ENCODE measurements at places on chromosomes 4 and X.

- DNase-seq: no peak
Observed at GRCh38 chrX:76420237-76420636, 7.3 kb upstream of the MAGEE1 start.

GRCh38 chrX:154800478-154801210, 4.6 kb downstream of the MPP1 start:
- DNase-seq: no peak

DNA sequence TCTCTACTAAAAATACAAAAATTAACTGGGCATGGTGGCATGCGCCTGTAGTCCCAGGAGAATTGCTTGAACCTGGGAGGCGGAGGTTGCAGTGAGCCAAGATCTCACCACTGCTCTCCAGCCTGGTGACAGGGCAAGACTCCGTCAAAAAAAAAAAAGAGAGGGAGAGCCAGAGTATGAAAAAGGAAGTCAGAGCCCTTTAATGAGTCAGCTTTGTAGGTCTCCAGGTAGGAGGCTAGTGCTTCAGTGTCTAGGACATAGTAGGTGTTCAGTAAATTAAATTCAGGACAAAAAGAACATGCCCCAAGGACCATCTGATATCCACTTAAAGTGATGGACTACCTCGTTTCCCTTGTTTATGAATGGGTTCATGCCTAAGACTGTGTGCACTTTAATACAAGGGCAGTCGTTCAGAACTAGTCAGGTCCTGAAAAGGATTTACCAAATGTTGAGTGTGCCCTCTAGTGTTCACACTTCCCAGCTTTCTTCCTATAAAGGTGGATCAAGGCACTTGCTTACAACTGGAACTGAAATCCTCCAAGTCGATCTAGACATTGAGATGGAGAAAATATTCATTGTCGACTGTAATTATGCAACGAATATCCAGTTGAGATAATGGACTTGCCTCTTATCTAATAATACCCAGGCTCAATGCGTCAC, 29.0 kb downstream of the F9 start:
- peak; percentile 79 for DNase-seq

GRCh38 chrX:40105835-40106675, 8.3 kb upstream of the BCOR start:
- DNase-seq: peak; percentile 88

GRCh38 chrX:5807181-5807580, 421.5 kb downstream of the NLGN4X start:
- DNase-seq: no peak

- DNase-seq: no peak
Observed at GRCh38 chr4:132572210-132572609, 576.9 kb upstream of the PCDH10 start.

DNA sequence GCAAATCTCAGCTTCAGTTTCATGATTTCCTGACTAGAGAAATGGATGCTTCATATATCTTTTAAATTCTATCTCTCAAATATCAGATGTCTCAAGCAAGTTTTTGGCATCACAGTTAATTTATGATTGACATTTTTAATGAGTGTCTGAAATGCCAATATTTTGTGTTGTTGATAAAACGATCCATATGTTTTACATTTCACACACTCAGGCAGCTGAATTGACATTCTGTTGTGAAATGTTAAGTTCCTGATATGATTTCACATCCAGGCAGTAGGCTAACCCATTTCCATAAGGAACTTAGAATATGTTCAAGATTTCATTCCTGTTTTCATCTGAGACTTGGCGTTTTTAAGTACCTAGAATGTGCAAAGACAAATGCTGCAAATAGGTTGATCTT, 650.6 kb downstream of the PCDH18 start:
- no peak for DNase-seq

DNA sequence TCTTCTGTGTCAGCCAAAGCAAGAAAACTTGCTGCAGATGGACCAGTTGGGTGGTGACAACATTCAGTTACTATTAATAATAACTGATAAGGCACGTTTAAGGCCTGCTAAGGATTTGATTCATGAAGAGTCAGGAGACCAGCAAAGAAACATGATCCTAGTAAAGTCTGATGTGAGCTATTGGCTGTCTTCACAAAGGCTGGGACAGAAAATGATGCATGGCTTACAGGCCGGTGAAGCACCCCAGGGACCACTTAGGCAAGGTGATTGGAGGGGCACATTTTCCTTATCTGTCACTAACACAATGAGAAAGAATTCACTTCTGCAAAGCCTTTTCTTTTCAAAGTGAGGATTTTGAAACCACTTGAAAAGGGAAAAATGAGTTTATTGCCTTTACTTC, 65.4 kb upstream of the TRPC3 start:
- peak; percentile 4 for DNase-seq

DNA sequence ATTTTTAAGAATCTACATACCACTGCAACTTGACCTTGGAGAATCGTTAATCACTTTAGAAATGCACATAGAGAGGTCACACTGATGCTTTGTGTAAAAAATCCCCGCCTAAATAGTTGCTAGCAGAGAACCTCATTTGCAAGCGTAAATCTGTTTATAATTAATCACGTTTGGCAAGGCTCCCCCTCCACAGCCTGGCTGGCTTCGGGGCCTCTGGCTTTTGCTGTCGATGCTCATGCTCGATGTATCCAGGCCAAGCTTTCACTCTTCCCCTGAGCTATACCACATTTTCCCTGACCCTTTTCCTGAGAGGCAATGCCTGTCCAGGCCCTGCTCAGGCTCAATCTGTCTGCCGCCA, 23.4 kb downstream of the CYTL1 start:
- DNase-seq: peak; percentile 38

- DNase-seq: no peak
Observed at GRCh38 chr4:100106982-100107381, 83.3 kb downstream of the DDIT4L start.

- DNase-seq: no peak
Observed at GRCh38 chr4:24979554-24979953, 51.2 kb downstream of the LGI2 start.

DNA sequence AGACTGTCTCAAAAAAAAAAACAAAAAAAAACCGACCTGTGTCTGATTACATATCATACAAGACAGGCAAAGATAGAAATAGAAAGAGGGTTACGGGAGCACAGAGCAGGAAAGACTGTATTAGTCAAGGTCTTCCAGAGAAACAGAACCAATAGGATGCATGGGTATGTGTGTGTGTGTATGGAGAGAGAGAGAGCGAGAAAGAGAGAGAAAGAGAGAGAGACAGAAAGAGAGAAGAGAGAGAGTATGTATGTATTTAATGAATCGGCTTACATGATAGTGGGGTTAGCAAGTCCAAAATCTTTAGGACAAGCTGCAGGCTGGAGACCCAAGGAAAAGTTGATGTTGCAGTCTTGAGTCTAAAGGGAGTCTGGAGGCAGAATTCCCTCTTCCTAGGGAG, 7.5 kb upstream of the DDX3X start:
- DNase-seq: no peak

DNA sequence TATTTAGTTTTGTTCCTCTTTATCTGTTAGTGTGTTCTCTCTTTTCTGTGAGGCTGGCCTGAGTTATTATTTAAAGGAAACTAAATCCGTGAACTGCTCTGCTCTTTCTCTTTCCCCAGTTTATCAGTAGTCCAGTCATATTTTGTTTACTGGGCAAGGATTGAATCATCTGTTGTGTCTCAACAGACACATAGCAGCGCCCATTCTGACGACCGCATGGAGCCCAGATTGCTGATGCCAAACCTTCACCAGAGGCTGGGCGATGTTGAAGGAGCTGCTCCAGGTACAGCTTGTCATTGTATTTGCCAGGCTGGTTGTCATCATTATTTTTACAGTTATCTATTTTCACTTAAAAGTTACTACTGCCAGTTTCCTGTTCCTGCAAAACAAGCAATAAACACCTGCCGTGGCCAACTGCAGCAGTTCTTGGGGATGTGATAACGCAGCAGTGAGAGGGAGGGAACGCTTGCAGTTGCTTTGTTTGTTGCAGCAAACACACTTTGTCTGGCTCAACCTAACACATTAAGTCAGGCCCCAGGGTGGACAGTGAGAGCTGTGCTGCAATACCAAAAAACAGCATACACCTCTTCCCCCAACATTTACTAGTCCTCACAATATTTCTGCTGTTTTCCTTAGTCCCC, 10.1 kb downstream of the REELD1 start:
- DNase-seq: no peak

- DNase-seq: no peak
Observed at GRCh38 chr4:147289181-147289580, 191.7 kb upstream of the EDNRA start.

DNA sequence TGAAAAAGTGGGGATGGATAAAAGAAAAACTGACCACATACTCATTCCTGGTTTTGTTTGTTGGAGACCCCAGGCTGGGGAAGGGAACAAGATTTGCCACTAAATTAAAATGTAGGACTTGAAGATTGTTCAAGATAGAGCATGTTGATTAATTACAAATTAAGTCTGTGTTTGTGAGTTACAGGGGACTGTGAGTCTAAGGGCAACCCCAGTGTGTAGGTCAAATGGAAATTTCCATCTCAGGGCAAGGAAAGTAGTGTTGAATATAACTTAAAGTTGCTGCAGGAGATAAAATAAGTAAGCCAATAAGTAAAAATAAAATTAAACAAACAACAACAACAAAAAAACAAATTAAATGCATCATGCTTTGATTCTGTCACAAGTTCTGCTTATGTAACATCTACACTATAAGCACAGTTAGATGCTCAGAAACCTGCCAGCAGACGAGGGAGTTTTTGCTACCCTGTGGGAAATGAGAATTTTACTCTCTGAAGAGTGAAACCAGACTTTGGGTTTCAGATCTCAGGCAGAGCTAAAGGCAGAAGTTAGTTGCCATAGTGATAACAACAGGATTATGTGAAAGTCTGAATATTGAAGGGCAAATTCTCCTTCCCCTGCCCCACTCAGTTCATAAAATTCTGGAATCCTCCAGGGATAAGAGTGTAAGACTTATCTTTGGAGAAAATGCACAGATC, 352.3 kb downstream of the GRXCR1 start:
- no peak for DNase-seq

GRCh38 chr4:18366136-18366535, 344.6 kb upstream of the LCORL start:
- DNase-seq: no peak

DNA sequence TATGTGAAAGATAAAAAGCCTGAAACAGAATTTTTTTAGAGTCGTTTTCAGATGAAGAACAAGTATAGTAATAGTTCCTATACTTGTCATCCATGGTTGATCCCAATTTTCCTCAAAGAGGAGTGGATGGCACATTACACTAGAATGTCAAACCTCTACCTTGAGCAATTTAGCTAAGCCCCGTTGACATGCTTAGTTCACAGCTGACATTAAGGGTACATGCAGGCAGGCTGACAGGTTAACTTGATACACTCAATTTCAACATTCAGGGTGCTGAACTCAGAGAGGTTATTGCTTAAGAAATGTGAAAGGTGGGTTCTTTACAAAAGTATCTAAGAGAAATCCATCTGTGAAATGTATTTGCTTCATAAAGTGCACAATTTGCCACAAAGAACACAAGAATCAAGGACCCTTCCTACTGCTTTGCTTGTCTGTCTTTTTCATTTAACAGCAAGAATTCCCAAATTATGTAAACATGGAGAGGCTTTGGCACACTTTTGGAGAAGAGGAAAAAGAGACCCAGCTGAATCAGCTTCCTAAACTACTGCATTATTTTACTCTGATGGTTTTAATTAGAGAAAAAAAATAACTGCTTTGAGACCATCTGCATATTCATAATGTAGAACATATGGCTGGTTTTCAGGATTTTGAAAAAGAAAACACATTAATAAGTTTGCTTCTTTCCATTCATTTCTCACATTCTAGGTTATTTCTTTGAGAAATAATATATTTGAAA, 122.5 kb upstream of the DDIT4L start:
- DNase-seq: peak; percentile 39

GRCh38 chrX:105527759-105528158, 294.6 kb upstream of the NRK start:
- DNase-seq: no peak

DNA sequence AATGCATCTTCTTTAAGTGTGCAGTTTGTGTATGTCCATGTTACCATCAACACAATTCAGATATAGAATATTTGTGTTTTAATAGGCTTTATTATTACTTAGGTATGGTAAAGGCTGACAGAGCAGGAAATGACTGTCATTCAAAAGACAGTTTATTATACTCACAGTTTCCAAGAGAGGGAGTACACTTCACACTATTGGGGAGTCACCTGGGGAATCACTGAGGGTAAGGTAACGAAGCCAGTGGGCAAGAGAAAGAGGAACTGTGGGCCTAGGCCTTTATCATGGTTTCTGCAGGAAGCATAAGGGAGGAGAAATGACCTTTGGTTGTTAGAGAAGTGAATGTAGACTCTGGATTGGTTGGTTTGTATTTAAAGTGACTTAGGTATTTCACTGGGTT, 235.1 kb upstream of the HCCS start:
- DNase-seq: no peak

GRCh38 chr4:170001745-170002267, 24.4 kb downstream of the MFAP3L start:
- DNase-seq: peak; percentile 58

GRCh38 chr4:112759313-112759712, 122.4 kb downstream of the LARP7 start:
- DNase-seq: no peak

DNA sequence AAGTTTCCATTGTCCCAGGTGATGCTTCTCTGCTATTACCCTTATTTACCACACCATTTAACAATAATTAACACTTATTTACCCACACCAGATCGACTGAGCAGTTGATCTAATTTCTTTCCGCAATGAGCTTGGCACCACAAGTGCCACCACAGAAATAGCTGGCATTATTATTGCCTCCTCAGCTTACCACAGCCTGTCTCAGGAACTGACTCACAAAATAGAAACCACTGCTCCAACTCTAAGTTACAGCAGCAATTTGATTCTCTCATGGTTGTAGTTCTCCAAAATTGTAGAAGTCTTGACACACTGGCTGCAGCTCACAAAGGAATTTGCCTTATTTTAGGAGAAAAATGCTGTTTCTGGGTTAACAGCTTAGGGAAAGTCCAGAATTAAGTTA, 22.5 kb downstream of the ZNF721 start:
- DNase-seq: no peak

DNA sequence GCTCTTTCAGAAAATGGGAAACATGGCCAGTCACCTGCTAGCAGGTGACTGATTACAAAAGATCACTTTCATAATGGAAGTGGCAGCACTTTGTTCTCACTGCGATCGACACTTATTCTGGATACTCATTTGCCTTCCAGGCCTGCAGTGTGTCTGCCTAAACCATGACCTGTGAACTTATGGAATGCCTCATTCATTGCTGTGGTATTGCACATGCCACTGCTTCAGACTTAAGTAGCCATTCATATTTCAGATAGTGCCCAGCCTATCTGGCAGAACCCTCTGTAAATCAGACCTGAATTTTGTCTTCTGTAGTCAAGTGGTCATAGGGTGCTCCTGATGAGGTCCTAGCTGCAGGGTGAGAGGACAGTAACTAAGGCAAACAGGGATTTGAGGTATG, 23.3 kb upstream of the MGST2 start:
- no peak for DNase-seq

- DNase-seq: no peak
Observed at GRCh38 chr4:21327976-21328700, 620.4 kb downstream of the KCNIP4 start.

- no peak for DNase-seq
Observed at GRCh38 chrX:109728173-109728535, 4.9 kb downstream of the ACSL4 start.

All from eye (tissue), 1 donor.